Gastroesophageal sphincter (tissue), 4 donors: ENCODE measurements at places on chromosomes 3 and 15. TPM values are rescaled to one million over a fixed set of nuclear protein-coding genes. Genes with fewer than 3 reads are reported as not detected.

- peak; percentile 83 for ATAC-seq
These were observed 26.4 kb upstream of the ATP8B4 start for GRCh38 chr15:50145451-50145872.

DNA sequence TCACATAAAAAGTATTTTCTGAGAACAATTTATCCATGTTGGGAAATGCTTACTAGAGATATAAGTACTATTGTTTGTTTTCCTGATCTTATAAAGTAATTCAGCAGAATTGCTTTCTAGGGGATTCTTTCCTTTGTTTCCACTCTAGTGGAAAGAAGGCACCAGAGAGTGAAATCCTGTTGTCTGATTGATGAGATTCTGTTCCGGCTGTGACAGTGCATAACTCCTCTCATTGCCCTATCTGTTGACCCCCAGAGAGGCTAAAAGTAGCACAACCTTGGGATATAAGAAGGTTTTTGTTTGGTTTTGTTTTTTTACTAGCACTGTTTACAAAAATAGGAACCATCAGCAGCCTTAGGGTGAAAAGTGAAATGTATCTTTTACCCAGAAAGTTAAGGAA, 114.1 kb downstream of the ALCAM start:
- ATAC-seq = no peak

- ATAC-seq = no peak
These were observed 29.0 kb upstream of the SLC2A2 start for GRCh38 chr3:171055336-171056178.

The MYZAP gene
- 234 TPM for total RNA-seq
